ENCODE measurements at places on chromosomes 4 and X.

DNA sequence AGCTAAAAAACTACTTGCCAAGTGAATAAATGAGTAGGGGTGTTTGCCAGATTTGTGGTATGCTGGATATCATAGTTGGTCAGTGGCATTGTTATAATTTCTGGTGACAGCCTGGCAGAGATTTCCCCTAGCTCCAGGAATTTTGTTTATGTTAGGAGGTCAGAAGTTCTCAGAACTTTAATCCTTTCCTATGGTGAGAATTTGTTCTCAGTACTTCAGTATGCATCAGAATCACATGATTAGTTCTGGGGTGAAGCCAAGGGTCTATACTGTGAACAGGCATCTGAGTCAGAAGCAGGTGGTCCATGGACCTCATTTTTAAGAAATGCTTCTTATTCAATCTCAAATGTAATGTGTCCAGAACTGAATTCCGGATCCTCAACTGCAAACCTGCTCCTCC lies 10.5 kb downstream of the RASSF6 start:
- DNase-seq, result no peak

GRCh38 chr4:98421111-98421510 lies 159.9 kb downstream of the RAP1GDS1 start:
- no peak for DNase-seq

GRCh38 chr4:21290562-21290961 lies 590.3 kb downstream of the PACRGL start:
- DNase-seq, result no peak

DNA sequence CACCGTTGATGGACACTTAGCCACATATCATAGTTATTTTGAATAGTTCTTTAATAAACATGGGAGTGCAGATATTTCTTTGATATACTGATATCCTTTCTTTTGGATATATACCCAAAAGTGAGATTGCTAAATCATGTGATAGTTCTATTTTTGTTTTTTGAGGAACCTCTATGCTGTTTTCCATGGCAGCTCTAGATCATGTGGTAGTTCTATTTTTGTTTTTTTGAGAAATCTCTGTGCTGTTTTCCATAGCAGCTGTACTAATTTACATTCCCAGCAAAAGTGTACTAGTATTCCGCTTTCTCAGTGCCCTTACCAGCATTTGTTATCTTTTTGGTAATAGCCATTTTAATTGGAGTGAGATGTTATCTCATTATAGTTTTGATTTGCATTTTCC lies 3.6 kb downstream of the SH3BGRL start:
- no peak for DNase-seq

DNA sequence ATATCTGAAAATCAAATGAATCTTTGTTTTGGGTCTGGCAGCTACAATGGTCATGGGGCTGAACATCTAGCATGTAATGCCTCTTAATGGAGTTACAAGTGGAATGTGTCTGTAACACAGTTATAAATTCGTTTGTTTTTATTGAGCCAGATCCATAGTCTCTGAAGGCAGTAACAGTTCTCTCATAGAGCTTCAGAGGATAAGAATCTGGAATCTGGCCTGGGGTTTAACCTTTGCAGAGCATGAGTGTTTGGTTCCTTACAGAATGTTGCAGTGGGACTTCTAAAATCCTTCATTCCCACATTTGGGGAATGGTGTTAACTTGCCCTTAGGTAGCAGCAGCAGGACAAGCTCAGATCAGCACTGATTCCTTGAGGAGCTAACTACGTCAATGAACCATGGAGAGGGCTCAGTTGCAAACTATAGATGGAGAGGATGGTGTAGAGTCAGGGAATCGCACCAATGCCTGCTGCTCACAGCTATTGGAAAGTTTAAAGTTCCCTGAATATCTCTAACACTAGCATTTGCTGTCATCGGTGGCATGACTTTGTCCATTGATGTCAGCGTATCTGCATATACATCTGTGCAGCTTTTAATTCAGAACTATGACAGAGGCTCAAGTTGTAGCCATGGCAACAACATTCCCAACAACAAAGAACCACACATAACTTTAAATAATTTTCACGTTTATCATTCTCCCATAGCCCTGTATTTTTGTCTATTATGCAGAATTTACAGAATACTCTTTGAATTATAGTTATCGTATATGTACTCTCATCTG lies 72.2 kb downstream of the RASGEF1B start:
- DNase-seq, result no peak

DNA sequence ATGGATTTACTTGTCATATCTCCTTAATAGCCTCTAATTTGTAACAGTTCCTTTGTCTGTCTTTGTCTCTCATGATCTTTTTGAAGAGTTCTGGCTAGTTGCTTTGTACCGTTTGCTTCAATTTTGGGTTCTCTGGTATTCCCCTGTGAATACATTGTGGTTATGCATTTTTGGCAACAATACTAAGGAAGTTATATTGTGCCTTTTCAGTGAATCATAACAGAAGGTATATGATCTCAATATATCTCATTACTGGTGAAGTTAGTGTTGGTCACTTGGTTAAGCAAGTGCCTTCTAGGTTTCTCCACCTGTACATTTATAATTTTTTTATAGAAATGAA lies 48.6 kb downstream of the DCLK2 start:
- no peak for DNase-seq

- DNase-seq, result no peak
Observed at GRCh38 chrX:25067271-25068172, 51.8 kb upstream of the ARX start.

- DNase-seq, result no peak
Observed at GRCh38 chrX:77742788-77743476, 43.1 kb downstream of the ATRX start.

- no peak for DNase-seq
Observed at GRCh38 chr4:41432881-41433280, 105.1 kb upstream of the LIMCH1 start.

DNA sequence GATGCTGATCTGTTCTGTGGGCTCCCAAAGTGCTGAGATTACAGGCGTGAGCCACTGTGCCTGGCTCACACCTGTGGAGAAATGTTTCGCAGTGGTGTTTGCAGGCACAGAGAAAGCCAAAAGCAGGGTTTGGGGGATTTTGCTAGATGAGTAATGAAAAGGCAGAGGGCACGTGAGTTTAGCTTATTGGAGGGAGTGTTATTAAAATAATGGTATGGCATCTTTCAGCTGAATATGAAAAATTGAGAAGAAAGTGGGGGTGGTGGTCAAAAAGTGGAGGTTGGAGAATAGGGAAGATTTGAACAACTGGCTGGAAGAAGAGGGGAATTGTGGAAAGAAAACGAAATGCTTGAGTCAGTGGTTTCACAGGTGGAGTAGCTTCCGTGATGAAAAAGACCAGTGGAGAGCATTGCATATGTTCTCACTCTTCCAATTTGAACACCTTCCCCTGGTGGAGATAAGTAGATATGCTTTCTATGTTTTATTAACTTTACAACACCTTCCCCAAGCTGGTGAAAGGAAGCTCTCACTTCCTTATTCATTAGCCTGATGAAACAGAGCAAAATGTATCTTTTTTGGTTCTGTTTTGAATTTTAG lies 1.1 kb upstream of the CHST7 start:
- DNase-seq, result no peak

GRCh38 chr4:86974551-86974994 lies 39.8 kb downstream of the AFF1 start:
- DNase-seq, result no peak

GRCh38 chr4:119748853-119749252 lies 120.2 kb upstream of the PDE5A start:
- DNase-seq, result no peak

GRCh38 chrX:43269201-43269600 lies 386.9 kb upstream of the MAOA start:
- DNase-seq, result no peak

DNA sequence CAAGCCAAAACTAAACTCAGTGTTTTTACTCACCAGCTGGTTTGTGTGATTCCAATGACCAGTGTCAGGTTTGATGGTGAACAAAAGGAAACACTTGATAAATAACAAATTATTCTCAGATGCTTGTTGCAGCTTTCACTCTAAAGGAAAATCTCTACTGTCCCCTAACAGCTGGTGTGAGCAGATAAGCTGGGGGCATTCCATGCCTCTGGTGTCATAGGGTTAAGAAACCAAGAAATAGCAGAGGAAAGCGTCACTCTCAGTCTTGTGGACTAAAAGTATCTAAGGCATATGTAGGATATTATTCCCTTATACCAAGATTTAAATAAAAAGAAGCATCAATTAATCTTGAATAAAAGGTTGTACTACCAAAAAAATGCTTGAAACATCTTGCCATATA lies 24.3 kb downstream of the TRPC5 start:
- DNase-seq, result no peak

GRCh38 chrX:15349046-15349445 lies 13.7 kb upstream of the PIGA start:
- DNase-seq, result no peak

GRCh38 chrX:95058815-95059214 lies 1384.8 kb downstream of the FAM133A start:
- DNase-seq, result no peak

DNA sequence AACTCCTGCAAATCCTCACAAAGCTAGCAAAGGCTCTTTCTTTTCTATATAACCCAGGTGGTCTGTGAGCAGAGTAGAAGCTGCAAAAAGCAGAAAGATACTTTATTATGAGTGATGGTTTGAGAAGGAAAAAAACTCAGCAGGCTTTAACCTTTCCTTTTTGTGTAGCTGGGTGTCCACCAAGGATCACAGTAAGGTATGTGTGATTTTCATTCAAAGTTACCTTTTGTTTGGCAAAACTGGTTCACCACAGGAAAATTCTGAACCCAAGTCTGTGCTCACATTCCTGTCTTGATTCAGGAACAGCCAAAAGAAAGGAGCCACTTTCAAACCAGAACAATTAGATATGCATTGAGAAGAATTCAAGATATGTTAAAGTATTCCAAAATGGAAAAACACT lies 35.7 kb downstream of the FRAS1 start:
- DNase-seq, result no peak

DNA sequence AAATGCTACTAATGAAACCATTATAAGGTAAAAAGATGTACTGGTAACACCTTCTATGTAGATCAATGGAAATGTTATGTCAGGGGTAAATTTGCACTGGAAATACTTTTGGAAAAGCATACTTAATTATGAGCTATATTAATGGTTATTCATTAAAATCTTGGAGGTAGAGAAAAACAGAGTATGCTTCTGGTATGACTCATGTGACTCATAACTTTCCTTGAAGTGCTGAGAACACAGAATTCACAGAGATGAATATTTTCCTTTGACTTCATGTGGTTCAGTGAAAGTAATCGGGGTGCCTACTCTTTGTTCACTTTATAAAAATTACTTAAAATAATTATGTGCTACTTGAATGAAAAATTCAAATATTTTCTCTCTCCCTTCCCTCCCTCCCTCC lies 254.2 kb downstream of the KCTD8 start:
- no peak for DNase-seq

DNA sequence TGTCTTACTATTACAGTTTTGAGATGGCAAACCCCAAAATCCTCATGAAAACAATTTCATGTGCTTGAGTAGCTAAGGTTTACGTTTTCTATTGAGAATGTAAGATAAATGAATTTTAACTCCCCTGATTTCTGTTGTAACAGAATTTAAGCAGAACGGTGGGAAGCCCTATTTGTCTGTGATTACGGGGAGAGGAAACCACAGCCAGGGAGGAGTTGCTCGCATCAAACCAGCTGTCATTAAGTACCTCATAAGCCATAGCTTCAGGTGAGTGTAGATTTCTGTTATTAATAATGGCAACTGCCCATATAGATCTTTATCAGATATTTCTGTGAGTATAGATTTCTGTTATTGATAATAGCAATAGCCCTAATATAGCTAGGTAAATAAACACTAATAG lies 44.2 kb upstream of the RHOH start:
- DNase-seq, result no peak

- no peak for DNase-seq
Observed at GRCh38 chr4:31557437-31557836, 837.3 kb downstream of the PCDH7 start.

DNA sequence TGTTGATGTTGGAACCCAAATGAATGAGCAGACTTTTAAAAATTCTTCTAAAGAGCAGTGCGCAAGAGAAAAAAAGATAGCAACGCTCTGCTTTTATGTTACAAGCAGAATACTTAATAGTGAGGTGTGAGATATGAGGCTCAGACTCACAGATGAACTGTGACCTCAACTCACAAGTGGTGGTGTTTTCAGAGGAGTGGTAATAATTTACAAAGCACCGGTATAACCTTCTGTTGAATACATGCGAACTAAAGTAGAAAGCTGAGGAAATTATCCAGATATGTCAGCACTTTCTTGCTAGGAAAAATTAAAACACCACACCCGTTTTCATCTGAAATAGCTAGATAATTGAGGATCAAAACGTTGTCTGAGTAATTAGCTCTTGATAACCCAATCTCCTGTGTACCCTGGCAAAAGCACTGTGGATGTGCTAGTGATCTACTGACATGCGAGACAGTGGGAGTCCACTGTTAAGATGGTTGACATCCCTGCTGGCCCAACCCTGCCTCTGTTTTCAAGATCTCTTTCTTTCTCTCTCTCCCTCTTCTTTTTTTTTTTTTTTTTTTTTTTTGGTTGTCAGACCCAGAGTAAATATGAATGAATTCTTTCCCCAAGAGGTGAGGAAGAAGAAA lies 6.9 kb upstream of the TLL1 start:
- DNase-seq, result no peak

- DNase-seq, result no peak
Observed at GRCh38 chrX:39990388-39990787, 107.4 kb downstream of the BCOR start.
